Stimulated activated CD8-positive, alpha-beta memory T cell treated with anti-CD3 and anti-CD28 coated beads, Interleukin-2, amount 100 ng/mL, for 1 hour (primary cell): ENCODE measurements at places on chromosomes 6 and 20.

DNA sequence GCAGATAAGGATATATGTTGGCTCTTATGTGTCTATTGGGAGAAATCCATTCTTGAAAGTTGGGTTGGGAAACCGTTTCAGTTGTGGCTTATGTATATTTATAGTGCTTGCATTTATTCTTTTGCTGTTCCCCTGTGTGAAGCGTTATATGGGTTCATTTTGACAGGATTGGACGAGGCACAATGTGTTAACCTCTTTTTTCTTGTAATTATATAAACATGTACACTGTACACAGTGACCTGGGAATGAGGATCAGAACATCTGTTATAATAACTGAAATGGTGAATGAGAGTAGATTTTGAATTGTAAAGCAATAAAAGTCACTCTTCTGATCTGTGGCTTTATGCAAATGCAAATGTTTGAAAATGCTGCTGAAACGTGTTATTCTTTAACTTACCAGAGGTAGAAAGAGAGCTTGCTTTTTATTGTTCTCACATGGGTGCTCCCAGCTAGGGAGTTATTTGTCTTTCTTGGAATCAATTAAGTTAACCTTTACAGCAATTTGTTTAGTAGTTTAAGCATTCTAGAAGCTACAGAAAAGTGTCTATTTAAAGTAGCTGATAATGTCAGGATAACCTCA lies 213.7 kb downstream of the GRIK2 start:
- no peak for DNase-seq

GRCh38 chr20:63978319-63979228 lies 868 bp downstream of the SAMD10 start:
- no peak for DNase-seq

GRCh38 chr6:41306187-41306854 lies 19.8 kb upstream of the TREM1 start:
- peak; percentile 15 for DNase-seq

DNA sequence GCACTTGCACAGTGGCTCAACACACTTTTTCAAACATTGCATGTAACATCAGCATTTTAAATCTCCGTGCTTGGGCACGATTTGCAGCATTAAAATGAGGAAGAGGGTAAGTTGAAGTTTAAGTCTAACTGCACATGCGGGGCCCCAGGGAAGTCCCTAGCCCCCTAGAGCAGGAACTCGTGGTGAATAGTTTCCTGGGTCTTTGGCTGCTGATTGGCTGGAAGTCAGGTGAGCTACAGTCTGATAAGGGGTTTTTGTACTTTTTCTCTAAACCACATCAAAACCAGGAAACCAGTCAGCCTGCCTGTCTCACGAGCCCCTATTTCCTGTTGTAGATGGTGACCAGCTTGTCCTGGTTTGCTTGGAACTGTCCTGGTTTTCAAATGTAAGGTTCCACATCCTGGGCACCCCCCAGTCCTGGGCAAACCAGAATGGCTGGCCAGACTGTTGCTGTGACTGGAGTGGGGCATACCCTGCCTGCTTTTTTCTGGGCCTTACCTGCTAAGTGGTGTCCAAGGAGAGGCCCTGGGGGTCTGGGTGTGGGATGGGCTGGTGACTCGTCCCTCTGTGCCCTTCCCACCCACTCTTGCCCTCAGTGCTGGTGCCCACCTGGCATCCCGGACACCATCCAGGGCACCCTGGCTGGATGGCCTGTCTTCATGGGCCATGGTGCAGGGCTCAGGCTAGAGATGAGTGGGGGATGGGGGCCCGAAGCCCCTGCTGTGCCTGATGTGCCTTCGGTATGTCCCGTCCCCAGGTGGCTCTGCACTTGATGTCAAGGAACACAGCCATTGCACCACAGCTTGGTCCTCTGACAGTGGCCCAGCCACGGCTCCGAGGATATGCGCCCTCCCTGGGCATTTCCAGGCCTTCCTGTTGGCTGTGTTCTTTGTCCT lies 31.8 kb downstream of the SUN5 start:
- DNase-seq, result peak; percentile 52

GRCh38 chr6:85111481-85112011 lies 338.3 kb upstream of the NT5E start:
- no peak for DNase-seq

DNA sequence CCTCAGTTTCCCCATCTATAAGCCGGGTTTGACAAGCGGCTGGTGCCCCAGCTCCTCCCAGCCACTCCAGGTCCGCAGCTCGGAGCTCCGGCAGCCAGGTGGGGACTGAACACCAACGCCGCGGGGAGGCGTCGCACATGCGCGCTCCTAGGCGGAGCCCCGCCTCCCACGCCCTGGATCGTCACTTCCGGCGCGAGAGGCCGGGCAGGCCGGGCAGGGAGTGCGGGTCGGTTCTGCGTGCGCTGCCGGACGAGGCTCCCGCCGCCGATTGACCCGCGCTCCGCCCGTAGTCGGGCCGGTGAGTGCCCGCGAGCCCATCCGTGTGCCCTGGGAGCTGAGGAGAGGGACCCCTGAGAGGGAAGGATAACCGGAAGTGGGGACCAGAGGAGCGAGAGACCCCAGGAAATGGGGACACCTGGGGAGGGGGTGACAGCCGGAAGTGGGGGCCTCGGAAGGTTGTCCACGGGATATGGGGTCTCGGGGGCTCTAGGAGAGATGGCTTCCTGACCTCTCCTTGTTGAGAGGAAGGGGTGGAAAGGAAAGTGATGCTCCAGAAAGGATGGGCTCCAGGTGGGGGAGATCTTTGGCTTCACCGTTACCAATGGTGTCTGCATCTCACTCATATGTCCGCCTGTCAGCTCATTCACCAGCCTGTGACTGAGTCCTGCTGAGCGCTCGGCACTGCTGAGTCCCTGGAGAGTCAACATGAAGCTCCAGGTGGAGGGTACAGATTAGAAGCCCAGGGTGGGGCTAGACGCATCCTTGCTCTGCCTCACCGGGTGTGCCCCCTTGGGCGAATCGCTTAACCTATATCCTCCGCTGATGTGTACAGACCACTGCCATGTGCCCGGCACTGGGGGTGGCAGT lies at the start of gene TTPAL:
TSS of gene TTPAL (plus strand) at position 181 of the 867 bp plus-strand sequence. CDS start 4,126 bp downstream, outside the sequence.
- peak; percentile 79 for DNase-seq

GRCh38 chr6:113597231-113597583 lies 259.9 kb upstream of the MARCKS start:
- DNase-seq, result no peak

- DNase-seq, result no peak
Measured at GRCh38 chr6:36769676-36770499, 69.4 kb downstream of the CPNE5 start.

- peak; percentile 35 for DNase-seq
Measured at GRCh38 chr20:50464026-50464724, 46.0 kb upstream of the PTPN1 start.

- no peak for DNase-seq
Measured at GRCh38 chr6:113221850-113222249, 635.3 kb upstream of the MARCKS start.

- no peak for DNase-seq
Measured at GRCh38 chr6:84777888-84778287, 13.5 kb upstream of the TBX18 start.

DNA sequence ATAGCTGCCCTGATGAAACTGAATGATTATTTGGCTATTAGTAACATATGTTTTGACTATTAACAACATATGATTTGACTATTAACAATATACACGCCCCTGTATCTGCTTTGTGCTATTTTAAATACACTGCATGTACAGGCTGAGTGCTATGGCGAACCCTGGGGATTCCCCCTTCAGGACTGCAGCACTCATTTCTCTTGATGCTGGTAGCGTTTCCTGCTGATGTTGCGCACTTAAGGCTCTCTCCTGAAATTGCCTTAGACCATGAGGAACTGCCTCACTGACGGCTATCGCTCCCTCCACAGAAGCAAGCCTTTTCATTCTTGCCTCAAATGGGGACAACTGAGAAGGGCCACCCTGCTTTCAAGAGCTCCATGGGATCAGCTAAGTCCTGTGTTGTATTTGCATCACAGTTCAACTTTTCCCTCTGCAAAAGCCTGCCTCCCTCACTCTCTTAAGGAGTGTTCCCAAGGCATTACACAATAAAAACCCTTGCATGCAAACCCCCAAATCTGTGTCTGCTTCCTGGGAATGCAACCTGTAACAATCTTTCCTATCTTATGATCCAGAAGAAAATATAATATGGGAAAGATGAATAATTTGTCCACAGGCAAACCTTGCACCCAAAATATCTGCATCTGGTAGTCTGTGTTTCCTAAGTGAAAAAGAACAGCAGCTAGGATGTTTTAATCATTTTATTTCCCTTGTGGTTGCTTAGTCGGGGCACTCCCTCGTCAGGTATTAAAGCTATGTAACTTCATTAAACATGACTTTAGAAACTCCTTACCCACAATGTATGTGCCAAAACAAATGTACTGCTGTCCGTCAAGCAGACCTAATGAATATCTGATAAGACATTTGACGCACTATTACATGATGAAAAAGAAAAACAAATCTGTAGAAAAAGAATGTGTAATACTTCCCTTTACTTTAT lies 456.4 kb downstream of the COL12A1 start:
- no peak for DNase-seq

- no peak for DNase-seq
Measured at GRCh38 chr6:139858429-139858828, 484.0 kb upstream of the CITED2 start.

GRCh38 chr20:37081717-37082289 lies 14.0 kb downstream of the RBL1 start:
- no peak for DNase-seq

DNA sequence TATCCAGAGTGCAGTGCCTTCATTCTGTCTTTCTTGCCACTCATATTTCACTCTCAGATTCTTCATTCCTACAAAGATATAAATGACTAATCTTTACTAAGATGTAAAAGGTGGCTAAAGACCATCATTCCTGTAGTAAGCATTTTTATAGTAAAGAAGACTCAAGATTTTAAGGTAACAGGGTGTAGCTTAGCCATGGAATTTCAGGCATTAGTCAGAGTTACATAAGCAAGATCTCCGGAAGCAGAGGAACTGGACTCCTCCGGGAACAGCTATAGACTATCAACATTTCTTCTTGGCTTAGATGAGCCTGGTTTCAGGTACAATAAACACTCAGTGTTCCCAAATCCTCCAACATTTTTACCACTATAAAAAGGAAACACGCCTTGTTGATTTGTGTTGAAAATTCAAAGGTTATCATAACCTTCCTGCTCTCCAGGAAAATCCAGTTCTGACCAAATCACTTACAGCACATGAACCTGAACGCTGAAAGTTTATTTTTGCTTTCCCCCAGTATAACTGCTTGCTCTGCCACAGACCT lies 23.7 kb downstream of the SERPINB1 start:
- DNase-seq, result no peak

DNA sequence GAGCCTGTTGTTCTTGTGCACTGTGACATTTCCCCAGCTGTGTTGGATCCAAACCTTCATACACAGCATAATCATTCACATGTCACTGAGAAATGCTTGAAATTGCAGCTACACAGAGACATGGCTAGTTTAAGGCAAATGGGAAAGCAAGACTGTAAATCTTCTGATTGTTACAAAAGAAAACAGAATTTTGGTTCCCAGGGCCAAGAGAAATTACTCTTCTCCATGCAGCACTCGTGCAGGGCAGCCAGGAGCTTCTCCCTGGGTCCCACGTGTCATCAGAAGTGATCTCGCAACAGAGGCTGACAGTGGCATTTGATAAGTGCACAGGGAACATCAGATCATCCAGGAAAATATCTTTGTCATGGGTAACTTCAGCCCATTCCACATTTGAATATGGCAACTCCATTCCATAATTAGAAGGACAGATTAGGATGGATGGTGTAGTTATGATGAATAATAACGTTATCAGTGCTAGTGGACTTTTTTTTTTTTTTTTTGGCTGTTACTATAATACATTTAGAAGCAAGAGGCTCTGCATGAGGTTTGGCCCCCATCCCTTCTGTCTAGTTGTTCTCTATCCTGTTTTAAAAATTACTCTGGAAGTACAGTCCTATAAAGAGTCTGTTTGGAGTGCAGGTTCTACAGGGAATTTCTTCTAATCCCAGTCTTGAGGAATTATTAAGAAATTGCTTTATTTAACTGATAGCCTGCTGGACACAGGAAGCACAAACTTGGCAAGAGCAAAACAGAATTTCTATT lies 571.0 kb upstream of the NOX3 start:
- DNase-seq, result no peak

- DNase-seq, result no peak
Measured at GRCh38 chr6:28335040-28335563, 846 bp downstream of the ZSCAN31 start.

GRCh38 chr6:36128793-36129192 lies 1.5 kb upstream of the MAPK13 start:
- no peak for DNase-seq

GRCh38 chr6:43465948-43466347 lies 10.6 kb upstream of the DLK2 start:
- DNase-seq, result no peak

DNA sequence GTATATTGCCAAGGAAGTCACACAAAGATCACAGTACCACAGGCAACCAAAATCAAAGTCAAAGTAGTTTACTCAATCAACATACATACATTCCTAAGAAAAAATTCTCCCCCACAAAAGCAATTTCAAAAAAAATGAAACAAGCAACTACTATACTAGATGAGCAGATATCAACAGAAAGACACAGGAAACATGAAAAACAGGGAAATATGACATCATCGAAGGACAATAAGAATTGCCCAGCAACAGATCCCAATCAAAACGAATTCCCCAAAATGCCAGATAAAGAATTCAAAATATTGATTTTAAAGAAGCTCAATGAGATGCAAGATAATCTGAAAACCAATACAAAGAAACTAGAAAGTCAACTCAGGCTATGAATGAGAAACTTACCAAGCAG lies 219.7 kb upstream of the TAB2 start:
- DNase-seq, result no peak

GRCh38 chr6:159056899-159057298 lies 12.1 kb upstream of the TAGAP start:
- DNase-seq, result no peak

- DNase-seq, result no peak
Measured at GRCh38 chr20:8875586-8875985, 193.3 kb upstream of the PLCB4 start.

- no peak for DNase-seq
Measured at GRCh38 chr6:3013486-3013885, 13.8 kb downstream of the NQO2 start.

DNA sequence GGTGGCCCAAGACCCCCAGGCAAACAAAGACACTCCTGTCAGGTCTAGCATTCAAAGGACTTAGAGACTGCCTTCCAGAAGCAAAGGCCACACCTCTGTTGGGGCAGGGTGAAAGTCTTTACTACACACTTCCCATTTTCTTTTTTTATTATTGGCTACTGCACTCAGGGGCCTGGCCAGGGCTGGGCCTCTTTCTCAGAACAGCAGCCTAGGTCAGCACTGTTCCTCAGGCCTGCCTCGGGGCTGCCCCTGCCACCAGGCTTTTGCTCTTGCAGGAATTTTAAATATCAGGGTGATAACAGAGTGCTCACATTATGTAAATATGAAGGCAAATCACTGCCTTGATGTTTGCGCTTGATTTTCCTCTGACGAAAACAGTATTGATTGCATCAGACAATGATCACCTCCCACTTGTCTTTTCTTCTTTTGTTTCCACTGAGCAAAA lies 18.5 kb downstream of the GSTA4 start:
- no peak for DNase-seq
